ENCODE measurements at places on chromosomes 1 and 21. TPM values are rescaled to one million over a fixed set of nuclear protein-coding genes. Genes with fewer than 3 reads are reported as not detected.

DNA sequence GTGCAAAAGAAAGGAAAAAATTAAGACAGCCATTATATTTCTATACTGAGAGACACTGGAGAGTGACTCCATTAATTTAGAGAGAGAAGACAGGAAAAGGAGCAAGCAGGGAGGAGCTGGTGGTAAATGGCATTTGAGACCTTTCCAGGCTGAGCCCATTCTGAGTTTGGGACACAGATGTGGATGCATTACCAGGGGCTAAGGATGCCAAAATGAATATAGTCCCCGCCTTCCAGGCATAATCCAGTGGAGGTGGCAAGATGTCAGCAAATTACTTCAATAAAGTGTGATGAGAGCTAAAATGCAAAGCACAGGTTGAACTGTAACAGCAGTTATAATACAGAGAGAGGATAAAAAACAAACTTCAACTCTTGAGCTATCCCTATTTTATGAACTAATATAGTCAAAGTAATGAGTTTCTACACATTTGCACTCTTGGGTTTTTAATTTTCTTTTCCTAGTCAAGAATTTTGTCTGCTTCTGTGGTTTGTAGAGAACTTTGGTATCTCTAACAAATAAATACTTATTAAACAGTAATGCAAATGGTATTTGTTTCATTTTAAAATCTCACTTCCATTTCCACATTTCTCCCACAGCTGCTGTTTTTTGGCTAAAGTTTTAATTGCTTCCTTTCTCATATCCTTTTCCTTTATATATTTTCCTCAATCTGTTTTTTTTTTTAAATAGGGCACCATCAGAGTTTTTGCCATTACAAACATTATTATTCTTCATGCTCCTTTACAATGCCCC is 228.2 kb upstream of the KCNK2 start:
- DNase-seq, result no peak

The CD247 gene
- 5.3 TPM for total RNA-seq

DNA sequence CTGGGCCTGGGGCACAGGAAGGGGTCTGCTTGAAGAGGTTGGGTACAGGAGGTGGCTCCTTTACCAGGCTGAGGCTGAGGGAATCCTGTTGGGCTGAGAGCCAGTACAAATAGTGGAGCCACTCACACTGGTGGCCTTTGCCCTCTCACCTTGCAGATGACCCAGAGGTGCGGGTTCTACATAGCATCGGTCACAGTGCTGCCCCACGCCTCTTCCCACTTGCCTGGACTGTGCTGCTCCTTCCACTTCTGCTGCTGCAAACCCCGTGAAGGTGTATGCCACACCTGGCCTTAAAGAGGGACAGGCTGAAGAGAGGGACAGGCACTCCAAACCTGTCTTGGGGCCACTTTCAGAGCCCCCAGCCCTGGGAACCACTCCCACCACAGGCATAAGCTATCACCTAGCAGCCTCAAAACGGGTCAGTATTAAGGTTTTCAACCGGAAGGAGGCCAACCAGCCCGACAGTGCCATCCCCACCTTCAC is 1.8 kb upstream of the SLC50A1 start:
- no peak for DNase-seq

DNA sequence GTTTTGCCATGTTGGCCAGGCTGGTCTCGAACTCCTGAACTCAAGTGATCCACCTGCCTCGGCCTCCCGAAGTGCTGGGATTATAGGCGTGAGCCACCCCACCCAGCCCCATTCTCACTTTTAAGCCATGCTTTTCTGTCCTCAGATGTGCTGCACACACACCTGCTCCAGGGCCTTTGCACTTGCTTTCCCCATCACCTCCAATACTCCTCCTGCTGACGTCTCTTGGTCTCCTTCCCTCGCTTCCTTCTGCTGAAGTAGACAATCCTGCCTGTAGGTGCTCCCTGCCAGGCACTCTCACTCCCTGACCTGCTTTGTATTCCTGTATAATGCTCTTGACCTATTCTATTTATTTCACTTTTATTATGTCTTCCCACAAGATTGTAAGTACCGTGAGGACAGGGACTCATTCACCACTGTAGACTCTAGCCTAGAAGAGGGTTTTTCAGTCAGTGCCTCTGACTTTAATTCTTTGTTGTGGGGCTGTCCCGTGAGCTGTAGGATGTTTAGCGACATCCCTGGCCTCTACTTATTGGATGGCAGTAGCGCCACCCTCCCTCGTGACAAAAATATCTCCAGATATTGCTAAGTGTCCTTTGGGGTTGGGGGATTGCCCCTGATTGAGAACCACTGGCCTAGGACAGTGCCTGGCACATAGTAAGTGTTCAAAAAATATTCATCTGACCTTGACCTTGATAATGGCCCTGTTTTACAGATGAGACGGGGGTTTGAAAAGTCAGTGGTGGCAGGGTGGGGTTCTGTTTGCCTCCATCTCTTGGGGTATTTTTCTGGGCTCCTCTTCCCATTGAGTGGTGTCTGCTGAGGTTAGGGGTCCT is 4.6 kb downstream of the TNFRSF1B start:
- no peak for DNase-seq

DNA sequence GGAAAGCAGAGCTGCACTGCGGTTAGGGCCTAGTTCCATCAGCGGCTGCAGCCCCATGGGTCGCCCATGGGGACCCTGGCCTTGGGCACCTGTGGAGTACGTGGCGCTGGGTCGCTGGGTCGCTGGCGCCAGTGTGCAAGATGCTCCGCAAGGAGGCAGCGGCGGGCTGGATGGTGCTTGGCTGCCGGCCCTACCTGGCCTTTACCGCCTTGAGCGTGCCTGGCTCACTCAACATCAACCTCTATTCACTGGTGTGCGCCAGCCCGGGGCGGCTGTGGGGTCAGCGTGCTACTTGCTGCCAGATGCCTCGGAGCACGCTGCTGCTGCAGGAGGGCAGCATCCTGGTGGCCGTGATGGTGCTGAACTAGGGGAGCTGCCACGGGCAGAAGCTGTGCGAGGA is 85.1 kb upstream of the RHOU start:
- DNase-seq, result no peak

The FBXO28 gene
- 4.6 TPM for total RNA-seq

The PPM1J gene
- total RNA-seq, result 1.3 TPM

The BACE2 gene
- 7.6 TPM for total RNA-seq

- DNase-seq, result peak; percentile 93
Observed at GRCh38 chr1:1959840-1960479, 40.9 kb upstream of the TMEM52 start.

GRCh38 chr21:32096411-32096810 is 182.4 kb downstream of the MIS18A start:
- peak; percentile 26 for DNase-seq

DNA sequence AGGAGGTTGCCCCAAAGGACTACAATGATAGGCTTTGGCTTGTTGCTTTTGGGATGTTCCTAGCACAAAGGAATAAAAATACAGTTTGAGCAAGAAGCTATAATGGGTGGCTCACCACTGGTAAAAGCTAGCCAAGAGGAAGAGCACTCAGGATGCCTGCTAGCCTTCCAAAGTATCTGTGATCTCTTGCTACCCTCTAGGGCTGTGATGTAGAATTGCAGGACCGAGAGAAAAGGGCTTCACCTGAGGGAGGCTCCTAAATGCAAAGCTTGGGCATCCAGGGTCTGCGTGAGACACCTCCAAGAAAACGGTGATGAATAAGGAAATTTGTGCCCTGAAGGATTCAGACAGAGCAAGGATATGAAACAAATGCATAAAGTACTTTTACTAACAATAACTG is 17.7 kb downstream of the IVL start:
- no peak for DNase-seq

DNA sequence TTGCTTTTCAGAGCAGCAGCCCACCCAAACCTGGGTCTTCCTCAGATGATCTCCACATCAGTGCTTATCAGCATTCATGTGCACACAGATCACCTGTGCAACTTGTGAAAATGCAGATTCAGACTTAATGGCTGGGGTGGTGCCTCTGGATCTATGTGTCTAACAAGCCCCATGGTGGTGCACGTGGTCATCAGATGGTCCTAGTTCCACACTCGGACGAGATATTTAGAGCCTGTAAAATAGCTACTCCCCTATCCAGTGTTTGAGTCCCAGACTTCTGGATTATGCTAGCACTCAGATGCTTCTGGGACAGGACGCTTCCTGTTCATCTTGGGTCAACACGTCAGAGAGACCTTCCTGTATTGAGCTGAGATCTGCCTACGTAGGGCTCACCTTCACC is 114.2 kb downstream of the LIPI start:
- no peak for DNase-seq

- DNase-seq, result no peak
Observed at GRCh38 chr1:223524930-223525451, 131.8 kb downstream of the CCDC185 start.

DNA sequence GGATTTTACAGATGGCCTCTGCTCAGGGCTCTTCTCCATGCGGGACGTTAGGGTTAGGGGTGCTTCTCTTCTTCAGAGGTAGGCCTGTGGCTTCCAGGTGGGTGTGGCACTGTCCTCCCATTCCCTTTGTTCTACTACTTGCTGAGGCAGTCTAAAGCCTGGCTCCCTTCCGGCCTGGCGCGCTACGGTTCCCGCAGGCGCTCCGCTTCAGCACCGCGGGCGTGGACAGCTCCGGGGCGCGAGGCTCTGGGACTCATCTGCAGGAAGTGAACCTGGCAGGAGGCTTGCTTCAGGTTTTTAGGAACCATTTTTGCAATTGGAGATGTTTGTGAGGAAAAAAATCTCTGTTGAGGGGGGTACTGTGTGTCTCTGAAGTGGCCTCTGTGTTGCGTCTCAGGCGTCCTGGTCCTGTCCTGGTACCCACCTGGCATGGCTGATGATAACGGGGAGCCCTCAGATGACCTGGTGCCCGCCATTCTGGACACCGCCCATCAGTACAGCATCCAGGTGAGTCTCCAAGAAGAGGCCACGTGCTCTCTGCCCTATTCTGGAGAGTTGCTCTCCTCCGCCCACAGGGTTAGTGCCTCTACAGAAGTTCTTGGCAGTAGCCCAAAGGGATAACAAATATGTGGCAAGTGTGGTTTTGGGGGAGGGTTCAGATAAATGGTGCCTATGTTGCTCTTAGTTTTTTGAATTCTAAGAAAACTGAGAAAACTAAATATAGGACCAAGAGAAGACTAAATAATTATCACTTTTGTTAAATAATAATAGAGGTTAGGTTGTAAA is 1.9 kb downstream of the MANEAL start:
- DNase-seq, result peak; percentile 88

DNA sequence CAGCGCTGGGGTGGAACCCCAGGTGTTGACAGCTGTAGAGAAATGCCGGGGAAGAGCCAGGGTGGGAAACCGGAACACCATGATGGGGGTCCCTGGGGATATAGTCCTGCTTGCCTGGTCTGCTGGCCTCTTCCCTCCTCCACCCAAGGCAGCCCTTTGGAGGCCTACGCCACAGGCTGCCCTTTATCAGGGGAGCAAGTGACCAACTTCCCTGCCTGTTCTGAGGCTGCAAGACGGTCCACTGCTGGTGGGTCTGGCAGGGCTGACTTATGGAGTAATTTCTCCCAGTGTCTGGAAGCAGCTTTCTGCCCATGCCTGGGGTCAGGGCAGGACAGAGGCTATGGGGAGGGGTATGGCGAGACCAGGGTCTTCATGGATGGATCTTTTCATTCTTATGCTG is 50.8 kb upstream of the EDN2 start:
- no peak for DNase-seq

GRCh38 chr1:169348383-169349036 is 19.1 kb downstream of the NME7 start:
- DNase-seq, result no peak

GRCh38 chr1:211309617-211310016 is 17.0 kb upstream of the TRAF5 start:
- DNase-seq, result no peak

GRCh38 chr1:22410928-22411495 is 40.6 kb upstream of the ZBTB40 start:
- DNase-seq, result no peak

The MASP2 gene
- total RNA-seq, result not detected

- no peak for DNase-seq
Observed at GRCh38 chr21:38897532-38898421, 92.0 kb downstream of the ETS2 start.

The OR2T35 gene
- not detected for total RNA-seq

GRCh38 chr1:83626603-83627002 is 372.3 kb downstream of the TTLL7 start:
- DNase-seq, result no peak

The A3GALT2 gene
- total RNA-seq, result not detected

The PRAMEF2 gene
- total RNA-seq, result not detected

The DPT gene
- 86.7 TPM for total RNA-seq

GRCh38 chr1:102757363-102757762 is 351.0 kb downstream of the COL11A1 start:
- DNase-seq, result no peak

The IVL gene
- total RNA-seq, result not detected

The OR14K1 gene
- total RNA-seq, result not detected

The RHCE gene
- not detected for total RNA-seq

Measured in stomach (tissue), 19 donors.